Right ventricle myocardium superior (tissue), 1 donor: ENCODE measurements at places on chromosomes 3 and 15. TPM values are rescaled to one million over a fixed set of nuclear protein-coding genes. Genes with fewer than 3 reads are reported as not detected.

DNA sequence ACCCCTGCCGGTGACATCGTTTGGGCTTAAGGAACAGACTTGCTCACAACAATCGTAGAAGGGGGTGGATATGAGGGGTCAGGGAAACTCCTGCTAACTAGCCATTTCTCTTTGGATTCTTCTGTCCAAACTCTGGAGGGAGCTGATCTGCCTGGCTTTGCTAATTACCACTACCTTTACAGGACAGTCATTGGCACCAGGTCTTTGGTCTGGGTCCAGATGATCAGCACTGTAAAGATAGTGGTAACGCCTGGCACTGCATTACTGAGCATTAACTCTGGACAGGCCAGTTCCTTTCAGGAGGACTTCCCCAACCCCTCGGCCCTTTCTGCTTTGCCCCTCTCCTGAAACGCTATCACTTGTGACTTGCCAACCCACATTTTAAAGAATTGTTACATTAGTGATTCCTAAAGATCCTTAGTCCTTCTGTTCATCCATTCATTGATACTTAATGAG is 788 bp downstream of the UQCC5 start:
- no peak for DNase-seq

The CCDC39 gene
- total RNA-seq = not detected

GRCh38 chr15:68646156-68646555 is 67.4 kb downstream of the CORO2B start:
- DNase-seq = no peak

GRCh38 chr15:68709876-68710275 is 110.8 kb downstream of the ANP32A start:
- DNase-seq = no peak

The CHL1 gene
- 24.2 TPM for total RNA-seq

GRCh38 chr15:66953523-66954229 is 111.7 kb upstream of the SMAD3 start:
- no peak for DNase-seq

The IGF2BP2 gene
- total RNA-seq = 18.7 TPM

DNA sequence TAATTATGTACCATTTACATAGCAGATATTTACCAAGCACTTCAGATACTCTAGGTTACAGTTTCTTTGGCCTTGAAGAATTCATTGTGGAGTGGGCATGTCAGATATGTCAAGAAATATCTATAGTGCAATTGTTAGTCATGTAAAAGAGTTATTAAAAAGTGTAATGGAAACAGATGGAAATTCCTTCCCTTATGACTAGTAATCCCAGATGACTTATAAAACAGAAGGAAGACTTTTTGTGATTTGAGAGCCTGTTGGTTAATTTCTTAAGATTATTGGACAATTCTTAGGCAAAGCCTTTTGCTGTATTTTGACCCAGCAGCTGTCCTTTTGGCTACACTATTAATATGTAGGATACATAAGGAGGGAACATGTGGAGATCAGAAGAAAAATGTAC is 708.9 kb upstream of the NECTIN3 start:
- DNase-seq = no peak

GRCh38 chr15:70319466-70319865 is 221.7 kb upstream of the TLE3 start:
- no peak for DNase-seq

- no peak for DNase-seq
Observed at GRCh38 chr15:31457161-31457560, 130.5 kb downstream of the KLF13 start.

- no peak for DNase-seq
Observed at GRCh38 chr3:155339052-155339451, 45.6 kb upstream of the STRIT1 start.

The SNTN gene
- total RNA-seq = not detected

DNA sequence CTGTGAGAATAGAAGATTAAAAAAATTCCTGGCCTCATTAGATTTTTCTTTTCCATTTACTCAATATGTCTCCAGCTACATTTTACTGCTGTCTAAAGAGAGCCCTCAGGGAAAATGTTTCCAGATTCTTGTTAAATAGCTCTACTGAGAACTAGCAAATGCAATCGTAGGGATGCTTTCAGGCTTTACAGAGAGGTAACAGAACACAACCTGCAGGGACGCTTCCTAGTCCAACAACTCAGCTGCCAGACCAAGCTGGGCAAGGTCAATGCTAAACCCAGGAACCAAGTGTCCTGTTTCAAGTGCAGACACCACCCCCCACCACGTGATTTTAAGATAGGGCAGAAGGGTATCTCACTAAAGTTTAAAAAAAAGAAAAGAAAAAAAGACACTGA is 25.2 kb downstream of the ARHGEF3 start:
- DNase-seq = no peak

The NSUN3 gene
- total RNA-seq = 4.0 TPM
